Non-pigmented ciliary epithelial cell (primary cell): ENCODE measurements at places on chromosomes 13 and 19.

- DNase-seq: no peak
Measured at GRCh38 chr19:41384351-41384750, 8.0 kb downstream of the TMEM91 start.

GRCh38 chr19:15328312-15328711 lies 4.0 kb downstream of the BRD4 start:
- DNase-seq: no peak

GRCh38 chr13:86003029-86003428 lies 203.8 kb upstream of the SLITRK6 start:
- DNase-seq: peak; percentile 13

DNA sequence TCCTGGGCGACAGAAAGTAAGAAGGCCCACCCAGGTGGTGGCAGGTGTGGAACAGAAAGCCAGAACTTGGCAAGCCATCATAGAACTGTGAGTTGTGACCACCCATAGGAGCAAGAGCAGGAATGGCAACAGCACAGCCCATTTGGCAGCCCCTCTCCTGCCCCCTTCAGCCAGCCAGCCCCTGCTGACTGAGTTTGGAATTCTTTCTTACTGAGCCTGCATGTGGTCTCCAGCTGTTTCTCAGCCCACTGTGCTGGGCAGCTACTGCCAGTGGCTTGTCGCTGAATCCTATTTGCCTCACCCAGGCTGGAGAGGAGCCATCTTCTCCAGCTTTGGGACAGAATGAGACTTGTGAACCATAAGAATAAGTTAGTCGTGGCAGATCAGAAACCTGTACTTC lies 28.3 kb downstream of the CNMD start:
- DNase-seq: no peak

GRCh38 chr13:112366907-112367646 lies 9.1 kb upstream of the SPACA7 start:
- DNase-seq: no peak

DNA sequence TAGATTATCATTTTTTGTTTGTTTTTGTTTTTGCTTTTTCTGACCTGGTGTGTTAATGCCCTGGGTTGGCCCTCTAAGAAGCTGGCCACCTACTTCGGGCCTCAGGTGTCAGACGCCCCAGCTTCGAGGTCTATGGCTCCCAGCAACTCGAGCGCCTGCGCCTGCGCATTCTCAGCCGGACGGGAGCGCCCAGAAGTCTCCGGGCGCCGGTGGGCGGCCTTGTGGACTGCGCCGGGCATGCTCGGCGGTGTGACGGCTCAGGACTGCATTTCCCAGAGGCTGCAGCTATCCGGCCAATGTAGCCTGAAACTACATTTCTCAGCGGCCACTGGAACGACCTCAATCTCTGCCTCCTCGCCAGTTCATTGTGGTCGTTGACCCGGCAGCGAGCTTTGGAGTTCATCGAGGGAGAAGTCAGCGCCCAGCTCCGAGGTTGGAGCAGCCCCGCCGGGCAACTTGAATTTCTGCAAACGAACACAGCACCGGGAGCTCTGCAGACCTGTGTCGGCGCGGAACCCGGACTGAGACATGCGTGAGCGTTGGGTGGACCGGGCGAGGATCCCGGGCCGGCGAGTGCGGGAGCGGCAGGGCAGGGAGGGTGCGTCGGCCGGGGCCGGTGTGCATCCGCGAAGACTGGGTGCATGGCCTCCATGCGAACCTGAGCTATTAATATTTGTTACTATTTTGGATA lies at the start of gene ZNF30:
ZNF30 (plus strand) TSS at position 219 of the 691 bp plus-strand sequence. CDS start 3,045 bp downstream, outside the sequence.
- DNase-seq: peak; percentile 58
